Ureter (tissue), 1 donor: ENCODE measurements at places on chromosomes 16 and 17.

GRCh38 chr17:50186661-50187393 is 14.6 kb downstream of the COL1A1 start:
- no peak for DNase-seq

- DNase-seq: no peak
Measured at GRCh38 chr16:720447-720989, 428 bp upstream of the ANTKMT start.

DNA sequence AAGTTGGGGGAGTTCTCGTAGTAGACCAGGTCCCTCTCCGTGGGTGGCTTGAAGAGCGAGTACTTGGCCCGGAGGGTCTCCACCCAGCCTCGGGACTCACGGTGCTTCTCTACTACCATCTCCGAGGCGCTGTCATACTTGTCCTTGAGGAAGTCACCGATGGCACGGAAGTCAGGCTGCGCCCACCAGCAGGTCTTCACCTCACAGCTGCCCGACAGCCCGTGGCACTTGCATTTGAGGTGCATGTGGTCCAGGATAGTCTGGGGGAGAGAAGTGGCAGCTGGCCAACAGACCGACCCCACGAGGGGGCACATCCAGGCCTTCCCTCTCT is 50.0 kb downstream of the WNT3 start:
- DNase-seq: no peak

DNA sequence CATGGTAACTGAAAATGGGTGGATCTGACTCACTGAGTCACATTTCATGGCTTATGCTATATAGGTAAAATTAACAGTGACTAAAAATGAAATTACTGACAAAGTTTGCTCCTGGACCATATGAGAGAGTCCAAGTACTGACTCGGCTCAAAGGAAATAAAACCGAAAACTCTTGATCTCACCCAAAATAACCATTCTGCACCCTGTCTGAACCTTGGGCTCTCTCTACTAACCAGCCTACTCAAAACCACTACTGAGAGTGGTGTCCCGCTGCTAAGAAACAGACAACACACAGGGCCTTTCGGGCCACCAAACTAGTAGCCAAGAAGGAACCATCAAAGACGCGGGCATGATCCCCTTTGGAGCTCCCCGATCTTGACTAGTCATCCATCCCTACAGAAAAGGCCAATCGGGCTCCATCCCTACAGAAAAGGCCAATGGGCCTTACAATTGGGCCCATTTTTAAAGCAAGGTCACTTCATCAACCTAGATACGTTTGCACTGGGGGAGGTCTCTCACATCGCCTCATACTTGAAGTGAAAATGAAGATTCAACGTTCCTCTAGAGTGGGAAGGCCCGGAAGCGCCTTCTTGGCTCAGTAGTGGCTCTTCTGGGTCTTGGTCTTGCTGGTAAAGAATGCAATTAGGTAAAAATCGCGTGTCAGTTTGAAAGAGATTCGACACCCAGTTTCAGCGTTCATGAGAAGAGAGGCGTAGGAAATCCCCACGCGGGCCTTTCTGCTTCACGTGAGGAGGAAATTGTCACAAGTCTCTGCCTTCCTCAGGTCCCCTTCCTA is 720 bp upstream of the ZPBP2 start:
- DNase-seq: no peak

DNA sequence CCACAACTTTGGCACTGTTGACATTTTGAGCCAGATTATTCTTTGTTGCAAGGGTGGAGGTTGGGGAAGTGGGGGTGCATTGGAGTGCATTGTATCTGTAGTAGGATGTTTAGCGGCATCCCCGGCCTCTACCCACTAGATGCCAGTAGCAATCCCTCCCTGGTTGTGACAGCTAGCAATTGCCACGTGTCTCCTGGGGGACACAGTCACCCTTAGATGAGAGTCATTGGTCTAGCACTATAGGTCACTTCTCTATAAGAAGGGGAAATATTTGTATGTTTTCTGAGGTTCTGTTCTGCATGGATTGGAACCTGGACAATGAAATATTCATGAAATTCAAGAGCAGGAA is 32.4 kb downstream of the MSI2 start:
- DNase-seq: no peak

DNA sequence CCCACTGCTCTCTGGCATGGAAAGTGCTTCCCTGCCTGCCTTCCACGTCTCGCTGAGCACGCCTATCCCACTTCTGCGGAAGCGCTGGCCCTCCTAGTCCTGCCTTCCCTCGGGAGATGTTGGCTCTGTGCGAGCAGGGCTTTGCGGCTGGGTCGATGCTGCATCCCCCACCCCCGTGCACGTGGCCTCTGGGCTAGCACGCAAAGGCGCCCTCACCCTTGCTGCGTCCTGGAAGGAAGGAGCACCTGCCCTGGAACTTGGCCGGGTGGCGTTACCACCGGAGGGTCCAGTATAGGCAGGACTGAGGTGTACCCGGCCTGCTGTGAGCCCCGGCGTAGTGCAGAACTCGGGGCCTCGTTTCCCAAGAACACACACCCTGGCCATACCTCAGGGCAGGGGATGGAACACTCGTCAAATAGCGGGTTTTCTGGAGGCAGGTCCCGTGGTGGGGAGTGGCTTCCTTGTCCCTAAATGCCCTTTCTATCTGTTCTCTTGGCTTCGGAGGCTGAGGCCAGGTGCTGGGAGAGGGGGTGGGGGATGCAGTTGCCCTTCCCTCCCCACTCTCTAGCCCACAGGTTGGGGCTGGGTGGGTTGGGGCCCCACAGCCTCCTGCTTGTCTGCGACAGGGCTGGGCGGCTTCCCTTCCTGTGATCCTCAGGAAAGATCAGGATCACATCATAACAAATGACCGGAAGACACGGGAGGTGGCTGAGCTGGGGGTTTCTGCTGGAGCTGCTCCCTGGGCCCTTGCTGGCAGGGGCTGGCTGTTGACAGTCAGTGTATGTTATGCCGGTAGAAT is 17.4 kb downstream of the BAIAP2 start:
- no peak for DNase-seq

GRCh38 chr17:83036666-83037065 is 42.7 kb upstream of the METRNL start:
- DNase-seq: no peak

DNA sequence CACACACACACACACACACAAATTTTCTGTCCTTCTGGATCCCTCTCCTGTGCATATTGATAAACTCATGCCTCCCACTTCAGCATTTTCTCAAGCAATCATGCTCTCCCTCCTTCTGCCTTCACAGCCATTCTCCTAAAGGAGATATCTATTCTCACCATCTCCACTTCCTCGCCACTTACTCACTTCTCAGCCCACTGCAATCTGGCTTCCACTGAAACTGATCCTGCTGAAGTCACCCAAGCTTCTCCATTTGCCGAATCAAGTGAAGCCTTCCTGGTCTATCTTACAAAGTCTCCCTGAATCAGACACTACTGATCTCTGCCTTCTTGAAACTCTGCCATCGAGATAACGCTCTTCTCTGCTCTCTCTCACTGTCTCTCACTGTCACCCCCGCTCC is 54.0 kb upstream of the GNAO1 start:
- no peak for DNase-seq

- no peak for DNase-seq
Measured at GRCh38 chr17:29119265-29119664, 60.9 kb downstream of the MYO18A start.

DNA sequence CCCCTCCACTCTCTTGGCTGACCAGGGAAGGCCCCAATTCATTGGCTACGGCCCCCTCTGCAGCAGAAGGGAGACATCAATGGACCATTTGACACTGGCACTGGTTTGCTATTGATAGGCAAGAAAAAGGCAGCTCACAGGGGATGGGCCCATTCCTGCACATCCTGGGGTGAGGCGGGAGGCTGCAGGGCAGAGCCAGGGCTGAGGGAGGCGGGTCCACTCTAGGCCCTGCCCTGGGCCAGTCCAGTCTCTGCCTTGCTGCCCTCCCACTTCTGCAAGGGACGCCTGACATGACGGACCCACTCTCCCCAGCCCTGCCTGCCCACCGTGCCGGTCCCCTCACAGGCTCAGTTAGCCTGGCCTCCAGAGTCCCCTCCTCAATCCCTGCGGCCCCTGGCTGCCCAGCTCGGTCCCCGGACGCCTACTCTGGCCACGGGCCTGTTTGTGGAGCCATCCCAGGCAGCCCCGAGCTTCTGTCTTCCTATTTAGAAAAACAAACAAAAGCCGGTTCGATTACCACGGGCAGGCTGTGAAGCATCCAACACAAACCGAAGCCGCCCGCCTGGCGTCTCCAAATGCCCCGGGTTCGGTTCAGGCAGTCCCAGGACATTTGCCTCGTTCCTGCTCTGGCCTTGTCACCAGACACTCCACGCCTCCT is 160.7 kb downstream of the IRX5 start:
- no peak for DNase-seq

DNA sequence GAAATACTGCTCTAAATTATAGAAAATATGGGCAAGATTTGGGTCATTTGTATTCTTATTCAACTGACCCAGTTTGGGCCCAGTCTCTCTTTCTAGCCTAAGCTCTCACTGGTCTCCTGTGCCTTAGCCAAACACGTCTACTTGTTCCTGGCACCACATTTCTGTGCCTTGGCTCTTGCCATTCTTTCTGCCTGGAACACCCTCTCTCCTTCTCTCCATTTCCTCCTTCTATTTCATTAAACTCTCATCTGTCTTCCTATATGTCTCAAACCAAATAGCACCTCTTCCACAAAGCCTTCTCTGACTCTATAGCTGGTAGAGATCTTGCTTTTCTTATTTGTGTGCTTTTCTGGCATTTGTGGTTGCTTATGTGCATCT is 37.7 kb upstream of the NUFIP2 start:
- DNase-seq: no peak

DNA sequence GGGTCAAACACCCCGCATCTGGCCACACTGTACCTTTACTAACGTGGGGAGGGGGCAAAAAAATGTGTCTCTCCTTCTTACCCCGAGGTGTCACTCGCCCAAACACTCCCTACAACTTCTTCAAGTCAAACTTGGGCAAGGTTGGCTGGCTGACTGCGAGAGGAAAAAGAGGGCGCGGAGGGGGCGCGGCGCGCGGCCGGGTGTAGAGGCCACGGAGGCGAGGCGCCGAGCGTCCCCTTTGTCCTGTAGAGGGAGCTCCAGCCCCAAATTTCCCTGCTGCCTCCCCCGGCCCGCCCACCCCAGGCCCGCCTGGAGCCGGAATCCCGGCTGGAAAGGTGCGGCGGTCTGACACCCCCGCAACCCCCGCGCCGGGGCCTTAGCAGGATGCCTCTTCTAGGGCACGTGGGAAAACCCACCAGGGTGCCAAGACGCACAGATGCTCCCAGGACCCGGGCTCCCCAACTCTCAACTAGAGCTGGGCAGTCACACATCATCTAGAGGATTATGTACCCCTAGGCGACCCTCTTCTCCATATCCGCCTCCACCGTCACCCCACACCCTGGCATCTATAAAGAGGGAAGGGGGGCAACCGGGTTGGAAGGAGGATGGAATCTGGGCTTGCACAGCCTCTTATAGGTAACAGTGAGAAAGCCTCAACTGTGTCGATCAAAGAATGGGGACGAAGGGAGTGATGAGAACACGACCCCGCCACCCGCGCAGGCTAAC is 4.2 kb downstream of the IRX3 start:
- no peak for DNase-seq

DNA sequence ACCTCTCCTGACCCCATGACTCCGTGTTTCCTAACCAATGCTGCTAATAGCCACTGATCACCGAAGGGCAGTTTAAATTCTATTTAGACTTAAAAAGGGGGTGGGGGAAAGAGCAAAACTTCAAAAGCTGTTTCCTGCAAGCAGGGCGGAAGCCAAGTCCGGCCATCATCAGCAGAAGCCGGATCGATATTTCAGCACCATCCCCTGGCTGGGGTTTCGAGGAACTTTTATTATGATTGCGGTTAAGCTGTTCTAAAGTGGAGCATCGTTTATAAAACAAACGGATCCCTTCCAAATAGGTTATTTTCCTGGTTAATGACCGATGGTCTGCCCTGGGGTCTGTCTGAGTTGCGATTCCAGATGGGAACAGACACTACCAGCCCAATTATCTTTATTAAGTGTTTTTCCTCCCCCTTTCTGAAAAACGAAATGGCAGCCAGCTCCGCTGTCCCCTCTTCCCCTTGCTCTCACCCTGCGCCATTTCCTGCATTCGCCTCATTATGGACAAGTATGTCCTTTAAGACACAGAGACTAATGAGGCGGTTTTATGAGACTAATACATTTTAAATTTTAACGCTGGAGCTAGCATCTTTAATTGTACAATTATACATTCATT is 76.1 kb upstream of the IRX3 start:
- no peak for DNase-seq

DNA sequence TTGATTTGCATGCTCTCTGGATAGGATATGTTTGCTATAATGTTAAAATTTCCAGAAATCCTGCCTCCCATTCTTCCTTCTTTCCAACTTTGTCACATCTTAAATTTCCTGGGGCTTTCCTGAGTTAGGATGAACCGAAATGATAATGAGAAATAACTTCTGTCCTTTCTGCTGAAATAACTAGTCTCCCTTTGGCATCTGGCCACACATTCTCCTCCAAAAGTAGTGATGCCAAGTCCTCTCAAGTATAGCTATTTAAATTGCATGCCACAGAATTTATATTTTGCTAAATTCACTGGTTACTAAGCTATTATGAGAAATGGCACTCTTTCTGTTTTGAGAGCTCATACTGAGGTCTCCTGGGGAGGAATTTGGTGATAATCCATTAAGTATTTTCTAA is 30.6 kb downstream of the FAM20A start:
- no peak for DNase-seq

DNA sequence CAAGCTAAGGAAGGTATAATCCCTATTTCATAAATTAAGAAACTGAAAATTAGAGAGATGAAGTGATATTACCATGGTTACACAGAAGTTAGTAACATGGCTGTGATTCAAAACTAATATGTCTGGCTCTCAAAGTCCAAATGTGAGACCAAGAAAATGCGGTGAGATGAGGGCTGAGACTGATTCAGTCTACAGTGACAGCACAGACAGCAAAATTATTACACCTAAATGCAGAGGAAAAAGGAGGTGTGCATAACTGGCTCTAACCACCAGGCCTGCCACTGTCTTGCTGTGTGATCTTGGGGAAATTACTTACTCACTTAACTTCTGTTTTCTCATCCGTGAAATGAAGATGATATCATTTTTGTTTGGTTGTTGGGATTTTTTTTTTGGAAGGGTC is 270.0 kb upstream of the SOX9 start:
- no peak for DNase-seq

DNA sequence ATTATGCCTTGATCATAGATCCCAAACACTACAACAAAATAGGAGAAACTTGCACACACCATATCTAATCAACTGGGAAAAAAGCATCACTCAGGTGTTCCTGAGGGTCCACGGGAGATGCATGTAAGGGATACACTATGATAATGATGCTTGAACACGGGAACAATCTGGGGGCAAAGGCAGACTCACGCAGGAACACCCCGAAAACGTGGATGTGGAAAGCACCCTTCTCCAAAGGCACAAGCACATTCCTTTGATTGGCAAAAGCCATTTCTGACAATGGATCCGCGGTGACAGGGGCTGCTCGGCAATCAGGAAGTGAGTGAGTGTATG is 1.3 kb downstream of the ZNF652 start:
- DNase-seq: no peak

GRCh38 chr16:14608604-14609003 is 21.5 kb downstream of the PARN start:
- DNase-seq: no peak

- DNase-seq: peak; percentile 58
Measured at GRCh38 chr17:9645851-9646545, 681 bp downstream of the USP43 start.
